ENCODE measurements at places on chromosomes 1 and 21.

- DNase-seq, result no peak
Observed at GRCh38 chr1:60906526-60906925, 175.8 kb upstream of the NFIA start.

DNA sequence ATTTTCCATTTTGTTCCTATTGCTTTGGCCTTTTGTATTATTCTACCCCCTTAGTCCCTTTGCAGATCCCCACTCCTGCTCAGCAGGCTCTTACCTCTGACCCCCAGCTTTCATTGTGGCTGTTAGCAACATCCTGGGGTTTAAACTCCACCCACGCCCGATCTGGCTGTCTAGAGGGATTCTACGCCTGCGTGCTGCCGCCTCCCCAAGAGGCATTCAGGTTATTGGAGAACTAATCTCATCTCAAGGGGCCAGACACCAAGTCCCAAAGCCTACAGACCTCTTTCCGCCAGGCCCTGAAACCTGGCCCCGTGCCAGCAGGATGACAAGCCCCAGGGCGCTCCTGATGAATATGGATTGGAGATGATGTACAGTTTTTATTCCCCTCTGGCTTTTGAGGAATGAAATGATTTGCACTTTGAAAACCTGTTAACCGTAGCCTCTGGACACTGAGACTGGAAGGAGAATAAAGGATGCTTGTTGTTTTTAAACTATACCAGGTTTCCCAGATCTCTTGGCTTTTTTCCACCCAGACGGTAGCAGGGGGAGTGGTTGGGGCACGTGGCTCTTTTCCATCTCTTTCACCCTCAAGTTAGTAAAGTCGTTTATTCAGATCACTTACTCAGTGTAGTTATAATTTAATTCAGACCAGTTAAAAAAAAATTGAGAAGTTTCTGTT, 14.5 kb upstream of the IKBKE start:
- no peak for DNase-seq

GRCh38 chr1:42922687-42923366, 35.8 kb downstream of the SLC2A1 start:
- DNase-seq, result peak; percentile 70

GRCh38 chr1:233695901-233696300, 82.0 kb downstream of the KCNK1 start:
- DNase-seq, result no peak

GRCh38 chr1:145942871-145943270, 14.9 kb downstream of the LIX1L start:
- DNase-seq, result no peak

DNA sequence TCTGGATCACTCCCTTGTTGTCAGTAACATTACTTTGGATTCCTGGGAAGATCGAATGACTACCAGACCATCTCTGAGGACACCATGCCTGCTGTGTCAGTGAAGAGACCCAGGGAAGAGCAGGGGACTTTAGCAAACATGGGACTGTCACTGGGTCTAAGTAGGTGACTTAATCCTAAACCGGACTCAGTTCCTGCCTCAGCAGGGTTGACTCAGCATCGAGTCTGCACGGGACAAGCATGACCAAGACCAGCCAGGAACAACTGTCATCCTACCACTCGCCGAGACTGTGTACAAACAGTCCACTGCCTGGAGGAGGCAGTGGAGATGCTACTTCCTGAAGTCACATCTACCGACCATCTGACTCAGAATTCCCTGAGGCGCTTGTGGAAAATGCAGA, 53.2 kb upstream of the RAB4A start:
- peak; percentile 16 for DNase-seq

DNA sequence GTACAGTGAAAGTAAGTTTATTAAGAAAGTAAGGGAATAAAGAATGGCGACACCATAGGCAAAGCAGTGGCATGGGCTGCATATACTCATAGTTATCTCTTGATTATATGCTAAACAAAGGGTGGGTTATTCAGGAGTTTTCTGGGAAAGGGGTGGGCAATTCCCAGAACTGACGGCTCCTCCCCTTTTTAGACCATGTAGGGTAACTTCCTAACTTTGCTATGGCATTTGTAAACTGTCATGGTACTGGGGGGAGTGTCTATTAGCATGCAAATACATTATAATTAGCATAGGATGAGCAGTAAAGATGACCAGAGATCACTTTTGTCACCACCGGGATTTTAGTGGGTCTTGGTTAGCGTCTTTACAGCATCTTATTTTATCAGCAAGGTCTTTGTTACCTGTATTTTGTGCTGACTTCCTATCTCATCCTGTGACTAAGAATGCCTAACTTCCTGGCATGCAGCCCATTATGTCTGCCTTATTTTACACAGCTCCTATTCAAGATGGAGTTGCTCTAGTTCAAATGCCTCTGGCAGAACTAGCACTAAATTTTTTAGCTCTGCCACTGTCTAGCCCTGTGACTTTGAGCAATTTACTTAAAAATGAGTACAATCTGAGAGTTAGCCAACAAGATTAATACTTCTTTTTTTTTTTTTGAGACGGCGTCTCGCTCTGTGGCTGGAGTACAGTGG, 110.3 kb upstream of the PALMD start:
- no peak for DNase-seq

DNA sequence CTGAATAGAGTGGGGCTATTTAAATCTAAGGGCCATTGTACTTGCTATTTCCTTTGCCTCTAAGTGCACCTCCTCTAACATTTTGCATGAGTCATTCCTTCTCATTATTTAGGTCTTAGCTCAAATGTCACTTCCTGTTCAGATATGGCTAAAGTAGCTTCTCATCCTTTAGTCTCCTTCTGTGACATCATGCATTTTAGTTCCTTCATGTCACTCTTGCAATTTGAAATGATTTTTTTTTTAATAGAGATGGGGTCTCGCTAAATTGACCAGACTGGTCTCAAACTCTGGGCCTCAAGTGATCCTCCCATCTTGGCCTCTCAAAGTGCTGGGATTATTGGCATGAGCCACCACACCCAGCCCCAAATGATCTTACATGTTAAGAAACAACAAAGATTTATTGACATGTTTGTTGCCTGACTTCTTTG, 6.6 kb downstream of the TBX19 start:
- DNase-seq, result no peak

DNA sequence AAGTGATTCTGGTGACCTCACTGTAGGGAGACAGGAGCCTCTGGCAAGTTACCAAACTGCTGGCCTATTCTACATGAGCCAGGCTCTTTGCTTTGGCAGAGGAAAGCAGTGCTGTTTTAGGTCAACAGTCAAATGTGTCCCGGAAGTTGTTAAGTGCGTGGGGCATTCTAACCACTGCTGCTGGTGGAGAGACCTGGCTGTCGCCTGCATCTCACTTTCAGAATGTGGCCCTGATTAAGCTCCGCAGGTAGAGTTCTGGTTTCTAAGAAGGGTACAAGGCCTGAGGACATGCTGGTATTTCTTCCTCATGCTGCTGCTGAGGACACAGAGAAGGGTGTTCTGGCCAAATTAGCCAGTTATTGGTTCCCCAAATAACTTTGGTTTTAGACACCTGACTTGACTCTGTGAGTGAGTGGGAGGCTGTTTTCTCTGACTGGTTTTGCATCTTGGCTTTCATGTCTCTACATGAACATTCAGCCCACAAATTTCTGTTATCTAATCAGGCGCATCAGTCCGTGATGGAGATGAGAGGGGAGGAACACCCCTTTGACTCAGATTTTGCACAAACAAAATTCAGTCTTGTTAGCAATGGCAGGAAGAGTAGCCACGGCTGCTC, 120.8 kb downstream of the LMO4 start:
- peak; percentile 22 for DNase-seq

Measured in stimulated activated CD4-positive, alpha-beta T cell treated with anti-CD3 and anti-CD28 coated beads, Interleukin-1b, Interleukin-23, amount 100 ng/mL, for 48 hours (primary cell).